ENCODE measurements at places on chromosomes 2 and 18.

- no peak for DNase-seq
These were observed 112.2 kb upstream of the FZD5 start for GRCh38 chr2:207881902-207882301.

DNA sequence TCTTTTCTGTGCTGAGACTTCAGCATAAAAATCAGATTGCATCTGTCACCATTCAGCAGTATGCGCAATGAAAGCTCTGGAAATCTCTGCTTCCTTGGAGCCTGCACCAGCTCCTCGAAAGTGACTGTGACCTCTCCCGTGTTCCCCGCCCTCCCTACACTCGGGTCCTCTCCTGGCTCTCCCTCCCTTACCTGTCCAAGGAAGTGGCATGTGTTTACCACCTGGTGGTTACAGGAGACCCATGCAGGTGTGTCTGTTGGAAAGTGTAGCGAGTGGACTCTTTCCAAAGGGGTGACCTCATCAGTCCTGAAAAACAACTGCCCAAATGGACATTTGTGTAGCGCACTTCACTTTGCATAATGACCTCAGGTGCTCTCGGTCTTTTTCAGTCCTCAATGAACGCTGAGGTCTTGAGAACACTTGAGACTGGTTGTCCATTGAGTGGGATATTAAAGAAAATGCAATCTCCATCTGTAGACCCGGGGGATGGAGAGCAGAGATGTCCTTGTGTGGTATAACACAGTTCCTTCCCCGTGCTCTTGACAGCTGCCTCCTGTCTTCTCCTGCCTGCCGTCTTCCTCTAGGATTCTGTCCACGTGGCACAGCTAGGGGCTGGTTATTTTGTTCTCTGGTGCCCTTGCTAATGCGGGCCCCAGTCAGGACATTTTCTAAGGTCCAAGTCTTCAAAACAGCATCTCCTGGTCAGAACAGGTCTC is 133.2 kb downstream of the ACKR3 start:
- DNase-seq, result no peak

- no peak for DNase-seq
These were observed 58.1 kb upstream of the SDC1 start for GRCh38 chr2:20282916-20283592.

GRCh38 chr2:23592898-23593751 is 208.1 kb downstream of the KLHL29 start:
- DNase-seq, result no peak

DNA sequence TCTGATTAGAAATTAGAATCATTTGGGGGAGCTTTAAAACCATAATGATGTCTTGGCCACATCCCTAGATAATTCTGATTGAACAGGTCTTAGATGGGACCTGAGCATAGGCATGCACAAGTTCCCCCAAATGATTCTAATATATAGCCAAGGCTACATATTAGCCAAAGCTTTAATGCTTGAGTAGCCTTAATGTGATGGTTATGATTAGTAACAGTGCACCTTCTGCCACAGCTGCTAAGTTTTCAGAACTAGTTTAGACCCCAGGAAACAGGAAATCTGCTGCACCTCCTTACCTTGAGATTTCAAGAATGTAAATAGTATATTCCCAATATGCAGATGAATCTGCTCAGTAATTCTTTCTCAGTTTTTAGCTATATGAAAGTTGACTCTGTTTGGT is 119.8 kb downstream of the PTPN4 start:
- DNase-seq, result no peak

DNA sequence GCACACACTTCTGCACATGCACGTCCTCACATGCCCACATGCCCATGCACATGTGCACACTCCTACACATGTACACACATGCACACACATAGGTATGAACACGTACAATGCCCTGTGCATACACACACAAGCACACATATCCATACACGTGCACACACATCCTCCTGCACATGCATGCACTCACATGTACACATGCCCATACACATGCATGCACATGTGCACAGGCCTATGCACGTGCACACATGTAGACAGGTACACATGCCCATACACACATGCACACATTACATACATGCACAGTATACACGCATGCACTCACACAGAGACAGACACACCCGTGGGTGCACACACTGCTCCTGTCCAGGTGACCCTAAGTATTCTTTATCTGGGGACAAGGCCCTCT is 34.3 kb downstream of the GPC1 start:
- no peak for DNase-seq

- DNase-seq, result no peak
These were observed 4.2 kb upstream of the MEIS1 start for GRCh38 chr2:66430505-66431273.

- DNase-seq, result no peak
These were observed 104.3 kb upstream of the CNGA3 start for GRCh38 chr2:98242003-98242402.

- DNase-seq, result no peak
These were observed 46.4 kb downstream of the SLC25A12 start for GRCh38 chr2:171847627-171848026.

Data from bone marrow (tissue), 2 donors.